ENCODE measurements at places on chromosomes 5 and 9.

- no peak for ATAC-seq
Measured at GRCh38 chr9:18173923-18174322, 300.0 kb upstream of the ADAMTSL1 start.

DNA sequence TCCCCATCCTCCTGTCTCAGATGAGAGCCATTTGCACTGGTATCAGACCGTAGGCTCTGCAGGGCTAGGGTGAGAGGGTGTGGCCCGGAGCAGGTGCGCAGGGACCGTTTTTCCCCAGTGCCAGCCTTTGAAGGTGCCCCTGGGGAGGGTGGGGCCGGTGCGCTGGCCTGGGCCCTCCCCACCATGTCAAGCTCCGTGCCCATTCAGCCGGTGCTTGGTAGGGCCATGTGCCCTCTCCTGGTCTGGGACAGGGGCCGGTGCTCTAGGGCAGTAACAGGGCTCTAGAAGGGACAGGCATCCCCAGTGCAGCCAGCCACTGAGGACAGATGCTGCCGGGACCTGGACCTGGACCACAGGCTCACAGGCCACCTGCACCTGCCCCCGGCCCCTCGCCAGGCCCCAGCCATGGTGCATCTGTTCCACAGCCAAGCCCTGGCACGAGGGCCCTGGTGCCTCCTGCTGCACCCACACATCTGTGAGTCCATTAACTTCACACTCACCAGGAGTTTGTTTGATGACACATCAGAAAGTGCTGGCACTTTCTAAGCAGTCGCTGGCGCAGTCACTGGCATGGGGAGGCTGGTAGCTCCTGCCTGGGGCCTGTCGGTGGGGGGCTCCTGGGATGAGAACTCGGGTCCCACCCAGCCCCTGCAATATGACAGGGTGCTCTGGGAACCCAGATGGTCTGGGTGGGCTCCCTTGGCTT is 5.0 kb upstream of the QRFP start:
- no peak for ATAC-seq

DNA sequence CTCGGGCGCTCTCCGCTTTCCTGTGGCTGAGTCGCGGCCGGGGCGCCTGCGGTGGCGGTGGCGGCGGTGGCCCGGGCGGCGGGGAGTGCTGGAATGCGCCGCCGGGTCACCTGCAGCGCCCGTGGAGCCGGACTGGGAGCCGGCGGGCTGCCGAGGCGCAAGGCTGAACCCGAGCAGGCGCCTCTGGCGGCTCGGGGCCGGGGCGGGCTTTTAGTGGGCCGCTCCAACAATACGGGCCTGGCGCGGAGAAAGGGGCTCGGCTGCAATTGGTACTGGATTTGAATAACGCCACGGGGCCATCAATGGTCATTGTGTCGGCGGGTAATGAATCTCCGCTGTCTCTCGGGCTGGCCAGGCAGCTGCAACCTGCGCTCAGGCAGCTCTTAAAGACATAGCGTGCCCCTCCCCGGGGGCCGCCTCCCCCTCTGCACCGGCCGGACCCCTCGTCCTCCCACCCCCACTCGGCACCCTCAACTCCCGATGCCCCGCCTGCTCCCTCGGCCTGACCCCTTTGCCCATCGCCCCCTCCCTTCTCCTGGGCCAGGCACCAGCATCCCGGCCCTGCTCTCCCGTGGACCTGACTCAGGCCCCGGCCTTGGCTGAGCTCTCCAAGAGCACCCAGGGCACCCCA is 22.1 kb downstream of the URM1 start:
- ATAC-seq: no peak

DNA sequence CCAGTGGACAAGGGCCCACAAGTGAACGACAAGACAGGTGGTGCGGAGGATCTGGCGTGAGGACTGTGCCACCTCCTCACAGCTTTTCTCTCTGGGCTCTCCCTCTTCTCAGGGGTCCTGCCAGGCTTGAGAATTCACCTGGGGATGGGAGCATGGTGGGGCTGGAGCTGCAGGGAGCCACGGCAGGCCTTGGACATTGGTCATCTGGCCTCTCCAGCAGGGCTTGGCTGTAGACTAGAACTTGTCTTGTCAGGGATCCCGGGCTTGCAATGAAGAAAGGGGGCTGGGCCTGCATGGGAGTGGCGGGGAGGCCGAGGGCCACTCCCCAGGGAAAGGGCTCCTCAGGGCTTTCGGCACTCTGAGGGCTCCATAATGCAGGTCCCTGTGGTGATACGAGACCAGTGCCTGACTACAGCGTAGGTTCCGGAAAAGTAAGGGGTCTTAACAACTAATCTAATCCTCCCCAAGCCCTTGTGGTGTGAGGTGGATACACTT is 126.7 kb downstream of the MACROH2A1 start:
- no peak for ATAC-seq

DNA sequence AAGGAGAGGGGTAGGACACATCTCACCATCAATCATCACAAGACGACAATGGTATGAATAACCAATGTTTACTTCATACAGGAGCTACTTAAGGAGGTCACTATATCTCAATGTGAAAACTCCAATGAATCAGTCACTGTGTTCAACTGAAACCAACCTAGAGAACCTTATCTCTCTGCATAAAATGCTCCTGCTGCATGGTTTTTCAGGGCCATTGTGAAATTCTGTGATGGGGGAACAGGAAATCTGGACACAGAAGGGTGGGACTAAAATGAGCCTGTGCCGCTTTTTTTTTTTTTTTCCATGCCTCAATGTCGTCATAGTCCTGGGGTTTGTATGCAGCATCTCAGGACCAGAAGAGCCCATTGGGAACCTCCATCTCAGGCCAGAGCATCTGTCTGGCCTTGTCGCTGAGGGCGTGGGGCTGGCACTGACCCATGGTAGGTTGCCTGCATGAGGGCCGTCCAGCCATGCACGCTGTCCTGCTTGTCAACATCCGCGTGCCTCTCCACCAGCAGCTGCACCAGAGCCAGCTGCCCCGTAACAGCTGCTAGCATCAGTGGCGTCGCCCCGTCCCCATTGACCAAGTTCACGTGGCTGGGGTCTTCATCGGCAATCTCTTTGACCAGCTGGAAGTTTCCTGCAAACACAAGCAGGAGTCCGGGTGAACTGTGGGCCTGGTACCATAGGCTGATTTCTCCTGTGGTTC is 12.7 kb downstream of the ANKS6 start:
- no peak for ATAC-seq

DNA sequence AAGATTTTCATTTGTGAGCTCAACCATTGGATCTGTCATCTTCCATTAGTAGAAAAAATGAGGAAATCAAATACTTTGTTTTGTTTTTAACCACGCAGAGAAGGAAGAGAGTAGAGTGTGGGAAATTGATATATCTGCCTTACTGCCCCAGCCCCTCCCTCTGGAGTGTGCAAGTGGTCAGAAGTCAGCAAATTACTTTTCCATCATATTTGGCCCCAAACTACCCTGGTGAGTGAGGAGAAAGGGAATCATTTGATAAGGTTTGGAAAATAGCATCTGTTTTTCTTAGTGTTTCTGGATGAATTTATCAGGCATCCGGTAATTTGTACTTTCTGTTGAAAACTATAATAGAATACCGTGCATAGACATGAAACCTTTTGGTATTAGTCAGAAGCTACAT is 327.4 kb downstream of the MARCHF11 start:
- ATAC-seq: no peak

GRCh38 chr5:151427258-151427657 is 20.1 kb upstream of the SLC36A1 start:
- ATAC-seq: no peak

- ATAC-seq: no peak
Measured at GRCh38 chr5:72130351-72130761, 23.1 kb downstream of the MAP1B start.

GRCh38 chr9:111287127-111287526 is 42.9 kb downstream of the OR2K2 start:
- no peak for ATAC-seq

DNA sequence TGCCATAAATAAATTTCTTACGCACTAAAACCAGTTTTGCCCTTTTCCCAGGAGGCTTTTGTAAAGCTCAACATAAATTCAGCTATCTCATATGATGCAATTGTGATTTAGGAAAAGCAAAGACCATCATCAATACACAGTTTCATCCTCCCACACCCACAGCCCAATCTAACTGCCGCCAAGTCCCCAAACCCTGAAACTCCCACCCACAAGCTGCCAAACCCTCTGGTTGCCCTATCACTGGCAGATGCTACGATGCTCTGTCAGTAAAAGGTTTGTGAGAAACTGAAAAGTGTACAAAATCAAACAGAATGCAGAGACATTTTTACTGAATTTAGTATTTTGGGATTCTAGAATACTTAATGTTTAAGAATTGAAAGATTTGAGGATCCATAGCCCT is 42.8 kb upstream of the NR4A3 start:
- no peak for ATAC-seq

- no peak for ATAC-seq
Measured at GRCh38 chr5:96112123-96112670, 150.5 kb upstream of the ELL2 start.

- ATAC-seq: peak; percentile 90
Measured at GRCh38 chr5:14035859-14036503, 91.5 kb upstream of the DNAH5 start.

DNA sequence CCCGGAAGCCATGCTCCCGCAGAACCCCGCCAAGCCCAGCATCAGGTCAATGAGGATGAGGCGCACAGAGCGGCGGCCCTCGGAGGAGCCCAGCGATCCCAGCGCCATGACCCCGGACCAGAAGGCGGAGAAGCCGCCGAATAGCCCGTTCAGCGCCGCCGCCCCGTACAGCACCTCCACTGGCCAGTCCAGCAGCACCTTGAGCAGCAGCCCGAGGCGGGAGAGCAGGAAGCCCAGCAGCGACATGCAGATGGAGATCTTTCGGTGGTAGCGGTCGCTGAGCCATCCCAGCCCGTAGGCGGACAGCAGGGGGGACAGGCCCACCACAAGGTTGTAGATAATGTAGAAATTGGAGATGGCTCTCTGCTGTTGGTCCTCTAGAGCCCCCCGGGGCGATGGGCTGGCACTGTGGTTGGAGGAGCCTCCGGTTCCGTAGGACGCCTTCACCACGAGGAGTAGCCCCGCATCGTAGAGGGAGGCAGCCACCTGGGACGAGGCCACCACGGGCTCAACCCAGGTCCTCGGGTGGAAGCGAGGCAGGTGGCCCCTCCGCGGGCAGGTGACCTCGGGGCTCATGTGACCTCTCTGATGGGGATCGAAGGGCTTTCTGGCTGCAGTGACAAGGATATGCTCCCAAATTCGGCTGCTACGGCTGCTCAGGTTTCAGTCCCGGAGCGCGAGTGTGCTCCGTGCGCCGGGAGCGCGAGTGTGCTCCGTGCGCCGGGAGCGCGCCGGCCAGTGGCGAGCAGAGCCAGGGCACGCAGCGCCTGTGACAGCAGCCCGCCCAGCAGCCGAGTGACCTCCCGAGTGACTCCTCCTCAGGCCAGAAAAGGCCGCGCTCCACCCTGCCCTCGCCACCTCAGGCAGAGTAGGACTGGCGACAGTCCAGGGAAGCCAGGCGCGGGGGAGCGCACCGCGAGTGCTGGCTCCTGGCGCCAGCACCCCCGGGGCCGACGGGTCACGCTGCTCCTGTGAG is at the start of gene SLC46A2:
Gene SLC46A2, minus strand, starts transcription at position 771 of the 976 bp plus-strand sequence. Its CDS starts 195 bp downstream, at position 576.
- no peak for ATAC-seq

DNA sequence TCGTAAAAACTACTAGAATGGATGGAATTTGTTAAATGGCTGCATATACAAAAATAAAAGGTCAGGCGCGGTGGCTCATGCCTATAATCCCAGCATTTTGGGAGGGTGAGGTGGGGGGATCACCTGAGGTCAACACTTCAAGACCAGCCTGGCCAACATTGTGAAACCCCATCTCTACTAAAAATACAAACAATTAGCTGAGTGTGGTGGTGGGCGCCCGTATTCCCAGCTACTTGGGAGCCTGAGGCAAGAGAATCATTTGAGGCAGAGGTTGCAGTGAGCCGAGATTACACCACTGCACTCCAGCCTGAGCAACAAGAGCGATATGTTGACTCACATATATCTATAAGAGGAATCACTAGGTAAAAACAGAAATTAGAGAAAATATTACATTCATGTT is 9.3 kb upstream of the GPR150 start:
- no peak for ATAC-seq

DNA sequence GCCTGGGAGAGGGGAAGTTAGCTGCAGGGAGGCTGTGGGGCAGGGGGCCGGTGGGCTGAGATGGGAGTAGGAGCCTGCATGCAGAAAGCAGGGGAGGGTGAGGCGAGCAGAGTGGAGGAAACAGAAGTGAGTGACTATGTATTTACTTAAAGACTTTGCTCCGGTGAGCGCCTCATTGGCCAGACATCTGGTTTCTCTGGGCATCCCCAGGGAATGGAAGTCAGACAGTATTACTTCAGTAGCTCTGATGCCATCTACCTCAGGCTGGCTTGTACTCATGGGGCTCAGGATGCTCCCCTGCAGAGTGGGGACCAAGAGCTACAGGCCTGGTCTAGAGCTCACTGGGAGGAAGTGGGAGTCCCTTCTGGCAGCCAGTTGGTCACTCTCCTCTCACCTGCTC is 78.2 kb upstream of the ARAP3 start:
- ATAC-seq: no peak

GRCh38 chr9:28774433-28775235 is 1201.4 kb upstream of the C9orf72 start:
- no peak for ATAC-seq

DNA sequence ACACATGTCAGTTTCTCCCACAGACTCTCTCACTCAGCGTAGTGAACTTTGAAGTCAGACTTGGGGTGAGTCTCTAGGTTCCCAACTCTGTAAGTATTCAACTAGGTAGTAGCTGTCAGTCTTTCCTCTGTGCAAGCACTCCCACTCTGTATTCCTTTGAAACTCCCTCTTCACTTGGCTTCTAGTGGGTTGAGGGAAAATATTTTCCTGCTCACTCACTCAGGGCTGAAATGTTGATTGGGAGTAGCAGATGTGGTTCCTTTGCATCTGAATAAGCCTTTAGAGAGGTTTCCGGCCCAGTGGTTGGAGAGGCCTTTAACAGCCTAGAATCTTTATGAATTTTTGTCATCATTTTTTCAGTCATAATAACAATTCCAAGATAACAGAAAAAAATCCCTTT is 18.1 kb upstream of the ARRDC3 start:
- no peak for ATAC-seq

- ATAC-seq: no peak
Measured at GRCh38 chr5:147481874-147482705, 27.8 kb downstream of the DPYSL3 start.

DNA sequence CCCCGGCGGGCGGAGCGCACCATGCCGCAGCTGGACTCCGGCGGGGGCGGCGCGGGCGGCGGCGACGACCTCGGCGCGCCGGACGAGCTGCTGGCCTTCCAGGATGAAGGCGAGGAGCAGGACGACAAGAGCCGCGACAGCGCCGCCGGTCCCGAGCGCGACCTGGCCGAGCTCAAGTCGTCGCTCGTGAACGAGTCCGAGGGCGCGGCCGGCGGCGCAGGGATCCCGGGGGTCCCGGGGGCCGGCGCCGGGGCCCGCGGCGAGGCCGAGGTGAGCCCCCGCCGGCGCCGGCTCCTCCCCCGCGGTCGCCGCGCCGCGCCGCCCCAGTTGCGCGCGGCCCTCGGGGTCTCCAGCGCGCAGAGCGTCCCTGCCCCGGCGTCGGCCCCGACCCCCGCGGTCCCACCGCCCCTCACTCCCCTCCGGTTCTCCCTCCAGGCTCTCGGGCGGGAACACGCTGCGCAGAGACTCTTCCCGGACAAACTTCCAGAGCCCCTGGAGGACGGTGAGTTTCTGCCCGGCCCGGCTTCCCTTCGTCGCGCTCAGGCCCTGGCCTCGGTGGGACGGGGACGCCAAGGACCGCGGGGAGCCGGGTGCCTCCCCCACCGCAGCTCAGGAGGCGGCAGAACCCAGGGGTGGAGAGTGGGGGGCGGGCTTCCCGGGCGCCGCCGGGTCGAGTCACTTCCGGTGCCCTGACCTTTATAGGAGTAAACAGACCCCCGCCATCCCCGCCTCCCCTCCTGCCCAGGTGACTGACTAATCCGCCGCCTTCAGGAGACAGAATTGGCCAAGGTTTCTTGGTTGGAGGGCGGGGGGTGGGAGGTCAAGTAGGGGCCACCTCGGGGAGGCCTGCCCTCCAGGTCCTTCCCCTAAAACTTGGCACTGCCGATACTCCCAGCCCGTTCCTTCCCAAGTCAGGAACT is 665 bp downstream of the TCF7 start:
- no peak for ATAC-seq

Data from gastroesophageal sphincter (tissue), 4 donors.